ENCODE measurements at places on chromosomes 3 and 15.

- no peak for DNase-seq
Measured at GRCh38 chr15:81049835-81050234, 49.1 kb downstream of the TLNRD1 start.

- DNase-seq: no peak
Measured at GRCh38 chr3:115099986-115100571, 47.0 kb downstream of the ZBTB20 start.

- no peak for DNase-seq
Measured at GRCh38 chr15:50145451-50145872, 26.4 kb upstream of the ATP8B4 start.

GRCh38 chr15:64740311-64741170 lies 34.8 kb downstream of the RBPMS2 start:
- no peak for DNase-seq

- no peak for DNase-seq
Measured at GRCh38 chr15:67422296-67422695, 98.6 kb upstream of the C15orf61 start.

DNA sequence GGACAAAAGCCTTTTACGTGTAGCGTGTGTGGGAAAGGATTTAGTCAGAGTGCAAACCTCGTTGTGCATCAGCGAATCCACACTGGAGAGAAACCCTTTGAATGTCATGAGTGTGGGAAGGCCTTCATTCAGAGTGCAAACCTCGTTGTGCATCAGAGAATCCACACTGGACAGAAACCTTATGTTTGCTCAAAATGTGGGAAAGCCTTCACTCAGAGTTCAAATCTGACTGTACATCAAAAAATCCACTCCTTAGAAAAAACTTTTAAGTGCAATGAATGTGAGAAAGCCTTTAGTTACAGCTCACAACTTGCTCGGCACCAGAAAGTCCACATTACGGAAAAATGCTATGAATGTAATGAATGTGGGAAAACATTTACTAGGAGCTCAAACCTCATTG lies 10.5 kb downstream of the ZNF35 start:
- DNase-seq: no peak

- DNase-seq: no peak
Measured at GRCh38 chr3:33331414-33331813, 54.2 kb downstream of the FBXL2 start.

GRCh38 chr3:111810909-111811308 lies 48.2 kb upstream of the PHLDB2 start:
- DNase-seq: no peak

- DNase-seq: no peak
Measured at GRCh38 chr15:92661069-92661468, 5.5 kb upstream of the FAM174B start.

- no peak for DNase-seq
Measured at GRCh38 chr3:73475175-73475574, 149.6 kb downstream of the PDZRN3 start.

DNA sequence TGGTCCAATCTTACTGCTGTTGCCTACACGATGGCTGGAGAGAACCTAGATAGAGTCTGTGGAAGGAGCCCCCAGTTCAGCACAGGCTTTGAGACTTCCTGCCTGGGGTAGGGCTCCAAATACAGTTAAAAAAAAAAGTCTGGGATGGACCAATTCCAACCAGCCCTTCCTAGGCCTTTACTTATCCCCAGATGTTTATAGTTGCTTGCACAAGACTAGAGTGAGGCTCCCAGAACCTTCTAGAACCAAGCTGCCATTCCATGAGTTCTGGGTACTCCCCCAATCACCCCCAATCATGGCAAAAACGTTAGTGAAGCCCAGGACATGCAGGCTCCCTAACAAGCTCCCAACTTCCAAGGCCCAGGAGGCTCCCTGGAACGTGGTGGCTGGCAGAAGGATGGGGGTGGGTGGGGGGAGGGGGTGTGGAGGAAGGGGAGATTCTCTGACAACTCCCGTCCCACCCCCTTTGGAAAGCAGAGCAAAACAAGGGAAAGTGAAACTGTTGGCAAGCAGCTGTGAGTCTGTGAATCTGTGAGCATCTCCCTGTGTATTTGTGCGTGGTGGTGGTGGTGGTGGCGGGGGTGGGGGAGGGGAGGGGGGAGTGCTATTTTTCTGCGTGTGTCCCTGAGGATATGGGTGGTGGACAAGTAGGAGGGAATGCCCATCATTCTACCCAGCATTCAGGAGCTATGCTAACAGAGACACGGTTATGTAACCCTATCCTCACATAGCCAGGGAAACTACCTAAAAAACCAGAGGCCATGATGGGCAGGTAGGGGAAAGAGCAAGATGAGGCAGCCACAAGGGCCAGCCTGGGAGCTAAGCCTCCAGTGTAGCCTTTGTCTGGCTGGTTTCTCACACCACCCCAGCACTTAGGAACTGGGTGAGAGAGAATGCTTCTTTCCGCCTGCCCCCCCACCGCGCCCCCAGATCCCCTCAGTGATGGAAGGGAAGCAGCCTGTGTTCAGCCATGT lies 2.0 kb downstream of the MST1R start:
- DNase-seq: no peak

Measured in activated CD8-positive, alpha-beta memory T cell treated with anti-CD3 and anti-CD28 coated beads for 4 hours (primary cell).